ENCODE measurements at places on chromosomes 13 and 19. TPM values are rescaled to one million over a fixed set of nuclear protein-coding genes. Genes with fewer than 3 reads are reported as not detected.

- DNase-seq = no peak
Measured at GRCh38 chr19:16258440-16258903, 60.8 kb downstream of the AP1M1 start.

GRCh38 chr13:48161530-48162179, 66.8 kb upstream of the MED4 start:
- no peak for DNase-seq

GRCh38 chr13:105442949-105443699, 1092.3 kb downstream of the EFNB2 start:
- peak; percentile 90 for DNase-seq

- no peak for DNase-seq
Measured at GRCh38 chr13:47252627-47253026, 355.8 kb upstream of the HTR2A start.

SHISA2 gene
- total RNA-seq = not detected

DNA sequence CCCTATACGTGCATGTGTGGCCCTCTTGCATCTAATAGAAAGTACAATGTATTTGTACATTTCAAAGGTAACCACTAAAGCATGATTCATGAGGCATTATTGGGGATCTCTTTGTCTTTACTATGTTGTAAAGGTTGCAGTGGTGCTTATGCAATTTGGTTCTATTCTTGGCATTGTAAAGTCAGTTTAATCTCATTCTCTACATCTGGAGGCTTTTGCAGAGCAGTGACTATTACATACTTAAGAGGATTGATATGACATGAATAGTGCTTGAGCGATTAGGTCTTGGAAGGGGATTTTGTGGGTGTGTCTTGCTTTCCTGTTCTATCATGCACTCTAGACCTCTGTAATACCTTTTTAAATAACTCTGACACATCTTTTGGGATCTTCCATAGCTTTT, 610.0 kb downstream of the EFNB2 start:
- DNase-seq = peak; percentile 43

DNA sequence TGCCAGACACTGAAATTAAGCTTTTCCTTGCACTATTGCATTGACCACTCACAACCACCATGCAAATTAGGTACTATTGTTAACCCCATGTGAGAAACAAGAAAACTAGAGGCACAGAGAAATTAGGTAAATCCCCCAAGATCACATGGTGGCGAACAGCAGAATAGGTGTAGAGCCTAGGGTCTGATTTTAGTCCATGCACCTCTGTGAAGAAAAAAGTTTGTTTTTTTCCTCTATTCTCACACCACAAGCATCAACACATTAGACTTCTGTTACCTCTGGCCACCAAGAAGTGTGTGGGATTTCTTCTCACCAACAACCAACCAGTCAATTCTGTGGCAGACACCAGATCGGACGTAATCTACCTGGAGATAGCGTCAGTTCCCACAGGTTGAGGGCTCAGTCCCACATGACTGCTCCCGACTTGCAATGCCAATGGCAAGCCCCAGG, 391.9 kb downstream of the COG6 start:
- no peak for DNase-seq

KIR2DL3 gene
- total RNA-seq = not detected

DNA sequence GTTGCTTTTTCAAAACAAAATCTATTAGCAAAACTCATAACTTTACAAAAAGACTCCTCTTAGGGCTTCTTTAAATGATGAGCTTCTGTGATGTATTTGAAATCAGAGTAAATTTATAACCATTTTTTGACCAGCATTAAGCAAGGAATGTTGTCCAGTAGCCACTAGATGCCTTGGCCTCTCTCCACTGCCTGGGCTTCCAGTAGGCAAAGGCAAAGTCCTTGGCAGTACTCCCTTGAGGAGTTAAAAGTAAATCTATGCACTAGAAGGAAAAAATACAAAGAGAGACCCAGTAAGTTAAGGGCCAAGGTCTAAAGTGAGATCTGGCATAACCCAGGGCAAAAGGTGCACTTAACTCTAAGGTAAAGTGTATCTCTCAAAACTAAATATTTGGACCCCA, 9.5 kb downstream of the SERPINE3 start:
- no peak for DNase-seq

UGGT2 gene
- 54.0 TPM for total RNA-seq

RXFP2 gene
- not detected for total RNA-seq

PCDH17 gene
- 0.17 TPM for total RNA-seq

DNA sequence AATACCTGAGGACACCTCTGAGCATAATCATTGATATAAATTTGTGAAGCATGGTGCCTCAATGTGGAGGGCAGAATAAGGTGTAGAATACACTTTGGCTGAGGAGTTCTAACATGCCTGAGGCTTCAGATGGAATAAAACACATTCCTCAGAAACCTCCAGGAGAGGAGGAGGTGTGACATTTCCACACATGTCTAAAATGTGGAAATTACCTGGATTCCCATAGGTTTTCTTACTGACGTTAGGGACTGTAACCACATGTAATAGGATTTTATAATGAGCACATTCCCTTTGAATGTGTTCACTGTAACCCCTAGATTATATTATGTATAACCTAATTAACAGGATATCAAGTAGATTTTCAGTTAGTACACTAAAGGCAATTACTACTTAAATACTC, 226.1 kb downstream of the TDRD3 start:
- DNase-seq = no peak

GRCh38 chr13:48320399-48320790, 16.8 kb downstream of the RB1 start:
- DNase-seq = no peak

GRCh38 chr13:37616131-37616530, 17.6 kb upstream of the POSTN start:
- DNase-seq = peak; percentile 5

CGB8 gene
- 4.7 TPM for total RNA-seq

DNA sequence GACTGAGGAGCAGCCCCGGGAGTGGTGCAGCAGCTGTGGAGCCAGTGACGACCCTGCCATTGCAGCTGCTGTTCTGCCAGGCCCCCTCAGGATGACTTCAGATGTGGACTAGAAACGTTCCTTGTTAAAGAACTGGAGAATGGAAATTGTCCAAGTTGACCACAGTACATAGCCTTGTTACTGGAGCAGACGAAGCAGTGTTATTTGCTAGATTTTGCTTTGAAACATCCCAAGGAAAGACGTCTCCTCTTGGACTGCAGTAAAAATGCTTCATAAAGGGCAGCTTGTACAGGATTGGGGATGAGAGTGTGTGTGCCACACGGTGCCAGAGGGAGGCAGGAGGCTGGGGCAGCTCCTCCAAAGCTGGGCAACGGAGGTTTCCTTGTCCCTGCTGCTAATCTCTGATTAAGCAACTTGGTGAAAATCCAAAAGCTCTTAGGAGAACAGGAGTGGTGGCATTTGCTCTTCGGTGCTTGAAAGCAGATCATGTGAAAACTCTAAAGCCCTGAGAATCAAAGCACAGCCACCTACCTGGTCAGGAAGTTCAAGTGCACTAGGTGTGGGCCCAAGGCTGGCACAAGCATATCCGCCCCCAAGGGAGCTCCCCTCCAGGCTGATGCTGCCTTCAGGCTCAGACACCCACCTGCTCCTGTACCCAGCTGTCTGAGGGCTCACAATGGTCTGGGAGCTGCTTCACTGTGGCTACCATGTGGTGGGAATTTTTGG, 34.5 kb downstream of the SHISA2 start:
- no peak for DNase-seq

ZNF541 gene
- total RNA-seq = not detected

- DNase-seq = peak; percentile 91
Measured at GRCh38 chr19:50679177-50680125, 30.2 kb downstream of the C19orf81 start.

DNA sequence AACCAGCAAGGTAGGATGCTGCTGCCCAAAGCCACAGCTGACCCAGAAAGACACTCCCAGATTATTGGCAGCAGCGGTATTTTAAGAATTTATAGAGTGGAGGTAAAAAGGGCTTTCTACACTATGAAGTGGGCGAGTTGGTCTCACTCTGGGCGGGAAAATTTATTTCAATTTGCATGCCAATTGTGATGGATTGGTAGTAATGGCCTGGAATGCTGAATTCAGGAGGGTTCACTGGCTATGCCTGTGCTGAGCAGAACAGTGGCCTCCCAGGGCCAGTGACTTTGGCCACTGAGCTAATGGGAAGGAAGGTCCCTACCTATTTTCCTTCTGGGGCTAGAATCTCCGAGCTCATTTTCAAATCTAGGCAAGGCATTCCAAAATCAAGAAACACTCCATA, 243.5 kb downstream of the TSHZ3 start:
- DNase-seq = no peak

GRWD1 gene
- total RNA-seq = 55.4 TPM

LPAR2 gene
- total RNA-seq = 2.1 TPM

DNA sequence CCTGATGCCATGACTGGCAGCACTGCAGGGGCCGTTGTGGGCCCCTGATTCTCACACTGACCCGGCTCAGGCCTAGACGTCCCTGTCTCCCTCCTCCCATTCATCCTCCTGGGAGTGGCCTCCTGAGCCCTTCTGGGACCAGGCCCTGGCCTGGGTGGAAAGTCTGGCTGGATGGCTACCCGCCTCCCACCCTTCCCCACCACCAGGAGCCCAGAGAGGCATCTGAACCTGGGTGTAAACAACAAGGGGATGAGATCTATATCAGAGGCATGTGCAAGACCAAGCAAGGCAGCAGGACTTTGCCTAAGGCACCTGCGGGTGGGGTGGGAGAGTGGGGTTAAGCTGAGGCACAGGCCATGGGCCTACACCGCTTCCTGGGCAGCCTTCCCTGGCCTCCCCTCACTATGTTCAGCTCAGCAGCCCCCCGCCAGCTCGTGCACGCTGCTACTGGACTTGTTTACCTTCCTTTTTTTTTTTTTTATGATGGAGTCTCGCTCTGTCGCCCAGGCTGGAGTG, 22.0 kb upstream of the ASPDH start:
- no peak for DNase-seq

DNA sequence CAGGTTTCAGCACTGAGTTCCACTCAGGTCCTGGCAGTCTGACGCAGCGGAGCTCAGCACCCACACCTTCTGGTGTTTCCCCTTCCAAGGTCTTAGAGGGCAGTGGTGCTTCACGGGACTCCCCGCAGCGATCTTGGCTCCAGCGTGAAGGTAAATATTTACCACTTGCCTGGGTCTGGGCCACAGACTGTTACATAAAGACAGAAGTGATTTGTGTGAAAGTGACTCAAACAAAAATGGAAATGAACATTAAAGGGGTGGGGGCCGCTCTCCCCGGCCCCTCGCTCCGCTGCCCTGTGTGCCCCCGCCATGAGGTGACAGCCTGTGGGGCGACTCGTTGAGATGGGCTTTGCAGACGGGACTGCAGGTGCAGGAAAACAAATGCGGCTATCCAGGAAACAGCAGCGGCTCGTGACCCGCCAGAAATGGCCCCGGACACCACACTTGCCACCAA, 55.0 kb downstream of the GGACT start:
- no peak for DNase-seq

DNA sequence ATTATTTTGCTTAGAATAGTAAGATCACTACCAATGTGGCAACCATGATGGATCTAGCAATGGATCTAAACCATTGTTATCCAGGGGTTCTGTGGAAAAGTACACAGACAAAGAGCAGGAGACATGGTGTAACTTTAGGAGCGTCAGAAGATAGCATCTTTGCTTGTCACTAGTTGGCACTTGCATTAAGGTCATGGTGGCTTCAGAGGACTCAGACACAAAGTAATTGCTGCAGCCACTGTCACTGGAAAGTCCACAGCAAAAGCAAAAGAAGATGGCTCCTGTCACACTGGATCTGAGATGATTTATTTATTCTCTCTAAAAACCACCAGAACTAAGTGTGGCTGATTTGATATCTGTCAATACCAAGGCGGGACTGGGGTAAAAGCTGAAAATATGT, 93.3 kb upstream of the PCDH20 start:
- no peak for DNase-seq

ADAMTSL5 gene
- total RNA-seq = 6.4 TPM

OR10H1 gene
- not detected for total RNA-seq

DNA sequence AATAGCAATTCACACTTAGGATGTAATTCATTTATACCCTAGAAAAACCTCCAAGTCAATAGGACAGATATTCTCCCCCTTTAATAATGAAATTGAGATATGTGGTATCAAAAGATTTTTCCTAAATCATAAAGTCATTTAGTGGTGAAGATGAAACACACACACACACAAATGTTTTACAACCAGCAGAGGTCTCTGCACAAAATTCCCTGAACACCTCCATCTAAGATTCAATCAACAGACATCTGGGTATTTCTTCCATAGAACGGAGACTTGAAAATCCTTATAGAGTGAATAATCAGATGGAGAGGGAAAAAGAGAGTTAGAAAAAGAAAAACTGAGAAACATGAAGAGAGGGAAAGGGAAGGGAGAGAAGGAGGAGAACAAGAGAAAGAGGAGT, 52.8 kb downstream of the MYCBP2 start:
- no peak for DNase-seq

GRCh38 chr13:59744747-59745391, 418.9 kb downstream of the DIAPH3 start:
- DNase-seq = no peak

TEX101 gene
- not detected for total RNA-seq

GRCh38 chr19:28601723-28602440, 611.1 kb downstream of the UQCRFS1 start:
- no peak for DNase-seq
